BJ (cell line): ENCODE measurements at places on chromosomes 13 and 19. TPM values are rescaled to one million over a fixed set of nuclear protein-coding genes. Genes with fewer than 3 reads are reported as not detected.

The ACER1 gene
- 0.05 and 0.10 TPM in 2 replicates for polyA plus RNA-seq

The ATP4B gene
- polyA plus RNA-seq, result not detected in 2 replicates

The LILRA5 gene
- polyA plus RNA-seq, result not detected in 2 replicates

The STARD13 gene
- 18.0 and 21.2 TPM in 2 replicates for polyA plus RNA-seq

The DIRAS1 gene
- polyA plus RNA-seq, result 11.1 and 21.4 TPM in 2 replicates

The CRB3 gene
- polyA plus RNA-seq, result not detected in 2 replicates

The USHBP1 gene
- polyA plus RNA-seq, result not detected in 2 replicates

- no peak for DNase-seq
These were observed 9.1 kb upstream of the DPP9 start for GRCh38 chr19:4732680-4733114.

- DNase-seq, result no peak
These were observed 769.1 kb downstream of the PCDH9 start for GRCh38 chr13:66461021-66461420.

DNA sequence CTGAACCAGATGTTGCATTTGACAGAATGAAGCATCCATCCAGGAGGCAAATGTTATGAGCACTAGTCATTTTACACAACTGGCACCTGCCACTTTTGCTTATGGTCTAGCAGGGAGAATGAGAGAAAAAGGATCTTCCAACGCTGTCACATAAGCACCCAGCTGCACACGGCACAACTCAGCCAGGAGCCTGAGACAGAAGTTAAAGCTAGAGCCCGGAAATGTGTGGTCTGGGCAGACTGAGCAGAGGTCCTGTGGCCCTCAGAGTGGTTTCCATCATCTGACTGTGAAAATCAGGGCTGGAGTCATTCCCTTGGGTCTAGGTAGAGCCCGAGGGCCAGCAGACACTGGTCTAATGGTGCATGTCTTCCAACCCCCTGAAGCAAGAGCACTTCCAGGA, 78.4 kb upstream of the XPO4 start:
- DNase-seq, result no peak

GRCh38 chr13:79404361-79404760, 1.7 kb downstream of the RBM26 start:
- no peak for DNase-seq

DNA sequence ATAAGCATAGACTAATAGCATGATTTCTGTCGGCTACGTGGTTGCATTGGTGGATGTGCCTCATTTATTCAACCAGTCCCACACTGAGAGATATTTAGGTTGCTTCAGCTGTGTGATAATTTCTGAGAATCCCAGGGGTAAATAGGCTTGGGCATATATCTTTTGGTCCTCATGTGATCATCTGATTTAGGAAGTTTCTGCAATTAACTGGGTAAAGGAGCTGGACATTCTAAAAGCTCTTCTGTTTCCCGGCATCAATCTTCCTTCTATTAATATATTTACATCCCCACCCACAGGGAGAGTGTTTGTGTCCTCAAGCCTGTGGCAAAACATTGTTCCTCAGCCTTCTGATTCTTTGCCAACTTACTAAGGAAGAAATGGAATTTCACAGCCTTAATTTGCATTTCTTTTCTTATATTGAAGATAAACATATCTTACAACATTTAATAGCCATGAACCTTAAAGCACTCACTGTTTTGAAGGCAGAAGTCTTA, 431.6 kb downstream of the RFC3 start:
- no peak for DNase-seq

DNA sequence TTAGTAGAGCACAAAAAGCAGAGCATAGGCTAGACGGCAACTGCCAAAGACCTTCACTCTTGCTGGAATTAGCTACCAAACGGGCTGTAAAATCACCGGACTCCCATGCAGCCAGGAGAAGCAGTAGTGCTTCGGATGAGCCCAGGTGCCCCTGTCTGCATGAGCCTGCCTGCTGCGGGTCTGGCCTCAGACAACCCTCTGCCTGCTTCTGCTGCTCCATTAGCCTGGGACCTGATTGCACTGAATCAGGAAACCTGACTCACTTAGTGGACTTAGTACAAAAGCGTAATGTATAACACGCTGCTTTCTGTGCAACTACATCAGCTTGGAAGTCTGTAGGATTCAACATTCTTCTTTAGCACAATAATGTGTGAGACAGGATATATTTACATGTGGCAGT, 170.0 kb downstream of the LMO7 start:
- DNase-seq, result no peak

- DNase-seq, result no peak
These were observed 665 bp downstream of the ZNF347 start for GRCh38 chr19:53158119-53158656.

DNA sequence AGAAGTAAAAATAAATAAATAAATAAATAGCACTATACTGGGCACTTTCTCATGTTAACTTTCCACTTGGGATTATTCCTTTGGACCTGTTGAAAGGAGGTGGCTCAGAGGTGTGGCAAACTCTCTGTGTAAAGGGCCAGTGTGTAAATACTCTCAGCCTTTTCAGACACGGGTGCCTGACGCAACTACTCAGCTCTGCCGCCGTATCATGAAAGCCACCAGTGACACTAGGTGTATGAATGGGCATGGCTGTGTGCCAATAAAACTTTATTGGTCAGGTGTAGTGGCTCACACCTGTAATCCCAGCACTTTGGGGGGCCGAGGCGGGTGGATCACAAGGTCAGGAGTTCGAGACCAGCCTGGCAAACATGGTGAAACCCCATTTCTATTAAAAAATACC, 20.1 kb upstream of the SLC39A3 start:
- DNase-seq, result no peak

GRCh38 chr19:9144920-9145319, 4.7 kb downstream of the ZNF317 start:
- DNase-seq, result no peak

DNA sequence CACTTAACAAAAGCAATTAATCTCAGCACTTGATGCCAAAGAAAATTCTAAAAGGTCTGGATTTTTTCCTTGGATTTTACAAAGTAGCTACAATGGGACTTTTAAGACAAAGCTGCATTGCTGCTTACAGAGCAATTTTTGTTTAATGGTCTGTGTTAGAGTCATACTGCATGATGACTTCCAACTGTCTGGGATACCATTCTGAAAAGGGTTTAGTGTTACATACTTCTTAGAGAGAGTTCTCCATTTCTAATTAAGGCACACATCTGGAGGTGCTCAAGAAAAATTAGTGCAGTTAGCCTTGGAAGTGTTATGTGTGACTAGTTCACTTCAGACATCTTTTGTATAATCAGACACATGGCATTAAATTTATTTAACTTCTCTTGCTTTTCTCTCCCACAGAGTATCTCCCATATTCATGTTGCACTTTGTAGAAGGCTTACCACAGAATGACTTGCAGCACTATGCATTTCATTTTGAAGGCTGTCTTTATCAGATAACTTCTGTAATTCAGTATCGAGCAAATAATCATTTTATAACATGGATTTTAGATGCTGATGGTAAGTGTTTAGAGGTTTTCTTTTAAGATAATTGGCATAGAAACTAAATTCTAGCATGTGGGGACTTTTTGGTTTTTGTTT, 35.1 kb downstream of the USPL1 start:
- no peak for DNase-seq

DNA sequence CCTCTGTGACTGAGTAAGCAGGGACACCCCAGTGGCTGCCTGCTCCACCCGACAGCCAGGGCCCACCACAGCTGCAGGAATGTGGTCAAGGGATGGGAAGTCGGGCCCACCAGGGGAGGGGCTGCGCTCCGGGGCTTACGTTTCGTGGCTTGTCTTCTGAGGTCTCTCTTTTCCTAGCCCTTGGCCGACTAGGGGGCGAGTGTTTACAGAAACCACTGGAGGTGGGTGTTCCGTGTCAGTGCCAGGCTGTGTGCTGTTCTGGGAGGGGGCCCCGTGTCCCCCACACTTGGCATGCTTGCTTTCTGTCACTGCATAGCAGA, 4.5 kb downstream of the ADAT3 start:
- DNase-seq, result no peak

- no peak for DNase-seq
These were observed 8.1 kb downstream of the CYP2A13 start for GRCh38 chr19:41096353-41096752.

- DNase-seq, result no peak
These were observed 402.4 kb downstream of the KCNRG start for GRCh38 chr13:50417597-50417996.

DNA sequence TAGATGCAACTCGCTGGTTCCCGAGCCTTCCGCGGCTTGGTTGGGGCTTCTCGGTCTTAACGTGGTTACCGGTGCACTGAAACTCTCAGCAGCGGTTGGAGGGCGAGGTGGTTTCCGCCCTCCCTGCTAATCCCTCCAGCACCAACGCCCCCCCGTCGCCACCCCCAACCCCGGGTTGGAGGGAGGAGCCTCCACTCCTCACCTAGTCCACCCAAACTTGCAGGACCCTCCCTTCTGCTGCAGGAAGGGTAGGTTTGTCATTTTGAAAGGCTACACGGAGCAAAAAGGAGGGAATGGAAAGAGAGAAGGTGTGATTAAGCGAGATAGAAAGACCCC, 465.0 kb downstream of the ITGBL1 start:
- DNase-seq, result no peak

GRCh38 chr13:30892966-30893365, 13.1 kb upstream of the MEDAG start:
- no peak for DNase-seq

DNA sequence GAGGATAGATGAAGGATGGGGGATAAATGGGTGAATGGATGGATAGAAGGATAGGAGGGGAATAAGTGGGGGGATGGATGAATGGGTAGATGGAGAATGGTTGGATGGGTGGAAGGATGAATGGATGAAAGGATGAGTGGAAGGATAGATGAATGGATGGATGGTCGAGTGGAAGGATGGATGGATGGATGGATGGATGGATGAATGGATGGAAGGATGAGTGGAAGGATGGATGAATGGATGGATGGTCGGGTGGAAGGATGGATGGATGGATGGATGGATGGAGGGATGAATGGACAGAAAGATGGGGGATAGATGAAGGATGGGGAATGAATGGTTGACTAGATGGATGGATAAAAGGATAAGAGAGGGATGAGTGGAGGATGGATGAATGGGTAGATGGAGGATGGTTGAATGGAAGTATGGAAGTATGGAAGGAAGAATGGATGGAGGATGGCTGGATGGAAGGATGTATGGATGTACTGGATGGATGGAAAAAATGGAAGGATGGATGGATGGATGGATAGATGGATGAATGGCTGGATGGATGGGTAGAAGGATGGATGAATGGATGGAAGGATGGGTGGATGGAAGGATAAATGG, 42.0 kb downstream of the FBN3 start:
- no peak for DNase-seq

DNA sequence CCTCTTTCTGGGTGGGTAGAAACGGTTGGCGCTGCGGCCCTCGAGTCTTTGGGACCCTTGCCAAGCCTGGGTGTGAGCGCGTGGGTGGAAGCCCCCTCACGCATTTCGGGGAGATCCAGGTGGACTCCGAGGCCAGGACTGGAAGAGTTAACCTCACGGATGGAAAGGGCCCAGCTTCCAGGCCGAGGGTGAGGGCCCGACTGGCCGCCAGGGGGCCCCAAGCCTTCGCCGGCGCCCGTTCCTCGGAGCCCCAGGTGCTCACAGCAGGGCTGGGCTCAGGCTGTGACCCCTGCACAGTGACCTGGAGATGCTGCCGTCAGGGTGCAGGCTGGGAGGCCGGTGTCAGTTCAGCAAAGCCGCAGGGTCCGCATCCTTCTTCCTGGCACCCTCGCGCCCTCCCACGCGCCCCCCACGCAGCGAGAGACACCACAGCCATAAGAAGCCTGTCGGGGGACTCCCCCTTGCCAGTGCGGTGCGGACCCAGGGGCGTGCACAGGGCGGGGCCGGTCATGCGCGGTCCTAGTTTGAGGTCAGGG, 34.2 kb upstream of the TMEM255B start:
- DNase-seq, result no peak

GRCh38 chr19:7554990-7555864, 19.7 kb downstream of the PNPLA6 start:
- no peak for DNase-seq

DNA sequence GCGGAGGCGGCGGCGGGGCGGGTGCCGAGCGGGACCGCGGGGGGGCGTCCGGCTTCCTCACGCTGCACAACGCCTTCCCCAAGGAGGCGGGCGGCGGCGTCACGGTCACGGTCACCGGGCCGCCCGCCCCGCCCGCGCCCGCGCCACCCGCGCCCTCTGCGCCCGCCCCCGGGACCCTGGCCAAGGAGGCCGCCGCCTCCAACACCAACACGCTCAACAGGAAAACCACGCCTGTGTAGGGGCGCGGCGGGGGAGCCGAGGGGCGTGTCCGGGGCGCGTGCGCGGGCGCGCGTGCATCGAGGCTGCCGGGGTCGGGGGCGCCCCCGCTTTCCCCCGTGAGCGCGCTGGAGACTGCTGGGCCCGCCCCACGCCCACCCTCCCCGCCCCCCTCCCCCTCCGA, 8.8 kb upstream of the CACNG6 start:
- DNase-seq, result no peak
